Activated T-helper 1 cell treated with anti-CD3 and anti-CD28 coated beads, Interleukin-12 subunit alpha, Interleukin-12 subunit beta, Interleukin-2, Interleukin-4 antibody, amounts not matched to agents 30 ng/mL and 10 ng/mL and 1 ng/mL, durations not matched to agents 14 hours and 24 hours and 36 hours (primary cell): ENCODE measurements at places on chromosomes 4 and X. TPM values are rescaled to one million over a fixed set of nuclear protein-coding genes. Genes with fewer than 3 reads are reported as not detected.

The GABRG1 gene
- not detected in 2 replicates for total RNA-seq

The MAGEB10 gene
- not detected in 2 replicates for total RNA-seq

The GPR173 gene
- total RNA-seq: not detected in 2 replicates

The CYLC1 gene
- total RNA-seq: not detected in 2 replicates

The HTN1 gene
- total RNA-seq: not detected in 2 replicates

The EREG gene
- not detected in 2 replicates for total RNA-seq

The PPM1K gene
- total RNA-seq: 37.3 and 39.5 TPM in 2 replicates

The HPSE gene
- total RNA-seq: 23.1 and 24.1 TPM in 2 replicates

The XAGE2 gene
- total RNA-seq: not detected in 2 replicates

The SOWAHD gene
- 0.21 and 0.34 TPM in 2 replicates for total RNA-seq

The HS6ST2 gene
- total RNA-seq: 1.1 TPM in 2 replicates

The PNPLA4 gene
- 5.2 and 7.1 TPM in 2 replicates for total RNA-seq

The SYNPO2 gene
- 0.12 and 0.26 TPM in 2 replicates for total RNA-seq

The TMEM35A gene
- total RNA-seq: not detected in 2 replicates

The FRAS1 gene
- total RNA-seq: not detected in 2 replicates

The XPNPEP2 gene
- total RNA-seq: 0.16 and 0.24 TPM in 2 replicates

The CCDC120 gene
- total RNA-seq: 4.4 and 5.1 TPM in 2 replicates

The CLTRN gene
- total RNA-seq: 0.17 TPM in 1 of 2 replicates, not detected in the other

The LGI2 gene
- total RNA-seq: not detected in 2 replicates

The F8 gene
- 2.7 and 2.9 TPM in 2 replicates for total RNA-seq

The HMX1 gene
- total RNA-seq: not detected in 2 replicates

The CACNA1F gene
- total RNA-seq: 0.05 and 0.13 TPM in 2 replicates

The MTNR1A gene
- not detected in 2 replicates for total RNA-seq

The SPANXB1 gene
- not detected in 2 replicates for total RNA-seq

The NDST3 gene
- not detected in 2 replicates for total RNA-seq

The DSPP gene
- not detected in 2 replicates for total RNA-seq

The NFXL1 gene
- 13.1 and 16.5 TPM in 2 replicates for total RNA-seq

The CCSER1 gene
- not detected in 2 replicates for total RNA-seq

The TGIF2LX gene
- total RNA-seq: not detected in 2 replicates

The LANCL3 gene
- total RNA-seq: 0.29 and 0.49 TPM in 2 replicates

The DDX53 gene
- not detected in 2 replicates for total RNA-seq

The PAGE5 gene
- total RNA-seq: not detected in 2 replicates

The CDX4 gene
- total RNA-seq: not detected in 2 replicates

The HSFX3 gene
- total RNA-seq: not detected in 2 replicates

The TEC gene
- 1.1 and 1.3 TPM in 2 replicates for total RNA-seq

The TRPC3 gene
- 2.3 and 2.5 TPM in 2 replicates for total RNA-seq

The TLR7 gene
- 0.07 and 0.10 TPM in 2 replicates for total RNA-seq

The GAGE12C gene
- total RNA-seq: not detected in 2 replicates

The CXCL1 gene
- total RNA-seq: not detected in 2 replicates

The DOK7 gene
- total RNA-seq: not detected in 2 replicates
